ENCODE measurements at places on chromosomes 6 and 20.

GRCh38 chr20:42130810-42131596, 512.8 kb upstream of the CHD6 start:
- no peak for DNase-seq

DNA sequence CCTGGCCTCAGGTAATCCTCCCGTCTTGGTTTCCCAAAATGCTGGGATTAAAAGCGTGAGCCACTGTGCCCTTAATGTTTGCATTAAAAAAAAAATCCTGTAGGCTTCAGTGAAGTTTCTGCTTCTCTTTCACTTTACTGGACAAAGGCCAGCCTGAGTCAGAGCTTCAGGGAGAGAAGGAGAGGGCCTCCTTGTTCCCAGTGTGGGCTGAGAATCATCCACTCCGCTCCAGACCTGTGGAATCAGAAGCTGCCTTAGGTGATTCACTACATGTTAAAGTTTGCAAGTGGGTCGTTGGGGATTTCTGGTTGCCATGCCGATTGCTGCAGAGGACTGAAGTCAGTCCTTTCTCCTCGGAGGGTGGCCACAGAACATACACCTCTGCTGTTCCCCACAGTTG, 113.3 kb upstream of the EEF1E1 start:
- DNase-seq, result no peak

DNA sequence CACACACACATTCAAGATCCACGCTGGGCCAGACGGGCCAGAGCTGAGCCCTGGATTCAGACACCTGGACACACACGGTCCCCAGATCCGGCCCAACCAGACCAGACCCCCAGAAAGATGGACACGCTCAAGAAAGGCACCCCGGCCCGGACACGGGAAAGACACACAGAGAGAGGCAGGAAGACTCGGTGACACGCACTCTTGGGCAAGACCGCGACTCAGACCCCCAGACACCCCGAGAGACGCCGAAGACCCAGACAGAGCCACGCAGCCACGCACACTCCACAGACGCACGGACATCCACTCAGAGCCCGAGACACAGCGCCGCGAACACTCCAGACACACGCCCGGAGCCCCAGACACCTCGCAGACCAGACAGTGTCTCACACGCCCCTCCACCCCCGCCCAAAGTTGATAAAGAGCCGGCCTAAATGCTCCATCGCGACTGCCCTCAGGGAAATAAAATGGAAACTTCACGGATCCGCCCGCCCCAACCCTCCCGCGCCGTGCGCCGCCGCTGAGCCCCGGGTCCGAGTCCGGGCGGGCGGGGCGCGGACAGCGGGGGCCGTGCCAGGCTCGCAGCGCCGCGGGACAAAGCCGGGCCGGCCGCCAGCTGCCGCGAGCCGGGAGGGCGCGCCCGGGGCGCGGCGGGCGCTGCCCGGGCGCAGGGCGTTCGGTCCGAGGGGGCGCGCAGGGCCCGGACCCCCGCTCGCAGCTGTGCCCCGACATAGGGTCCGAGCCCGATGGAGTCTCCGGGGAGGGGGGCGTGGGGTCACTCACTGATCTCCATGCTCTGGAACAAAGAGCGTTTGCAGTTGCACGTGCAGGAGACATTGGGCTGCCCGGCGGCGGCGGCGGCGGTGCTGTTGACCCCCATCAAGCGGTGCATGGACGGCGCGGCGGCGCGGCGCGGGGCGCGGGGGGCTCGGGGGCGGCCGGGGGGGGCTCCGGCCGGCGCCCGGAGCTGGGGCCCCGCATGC, 831 bp downstream of the PMEPA1 start:
- no peak for DNase-seq

GRCh38 chr20:63698739-63699465, 2.5 kb downstream of the TNFRSF6B start:
- peak; percentile 66 for DNase-seq

DNA sequence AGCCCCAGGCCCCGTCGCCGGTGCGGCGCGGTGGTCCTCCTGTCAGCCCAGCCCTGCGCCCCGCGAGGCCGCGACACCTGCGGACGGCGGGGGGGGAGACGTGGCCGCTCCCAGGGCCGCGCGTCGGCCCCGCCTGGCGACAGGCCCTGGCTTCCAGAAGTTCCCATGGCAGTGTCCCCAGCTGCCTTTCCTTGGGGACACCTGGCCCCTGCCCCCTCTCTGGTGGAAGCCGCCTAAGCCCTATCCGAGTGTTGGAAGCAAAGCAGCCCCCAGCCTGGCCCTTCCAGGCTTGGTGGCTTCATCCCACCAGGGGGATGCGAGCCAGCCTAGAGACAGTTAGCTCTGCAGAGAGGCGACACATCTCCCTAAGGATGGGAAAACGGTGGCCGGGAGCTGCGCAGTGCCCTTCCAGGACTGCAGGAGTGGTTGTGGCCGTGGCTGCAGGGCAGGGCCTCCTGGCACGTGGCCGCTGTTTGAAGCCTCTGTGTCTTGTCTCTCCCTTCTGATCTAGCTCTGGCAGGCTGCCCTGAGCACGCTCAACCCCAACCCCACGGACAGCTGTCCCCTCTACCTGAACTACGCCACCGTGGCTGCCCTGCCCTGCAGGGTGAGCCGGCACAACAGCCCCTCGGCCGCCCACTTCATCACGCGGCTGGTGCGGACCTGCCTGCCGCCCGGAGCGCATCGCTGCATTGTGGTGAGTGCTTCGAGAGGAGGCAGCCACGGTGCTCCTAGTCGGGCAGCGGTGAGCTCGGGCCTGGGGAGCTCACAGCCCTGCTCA, 816 bp downstream of the NPEPL1 start:
- DNase-seq, result no peak

GRCh38 chr20:8431538-8432434, 299.7 kb downstream of the PLCB1 start:
- no peak for DNase-seq

DNA sequence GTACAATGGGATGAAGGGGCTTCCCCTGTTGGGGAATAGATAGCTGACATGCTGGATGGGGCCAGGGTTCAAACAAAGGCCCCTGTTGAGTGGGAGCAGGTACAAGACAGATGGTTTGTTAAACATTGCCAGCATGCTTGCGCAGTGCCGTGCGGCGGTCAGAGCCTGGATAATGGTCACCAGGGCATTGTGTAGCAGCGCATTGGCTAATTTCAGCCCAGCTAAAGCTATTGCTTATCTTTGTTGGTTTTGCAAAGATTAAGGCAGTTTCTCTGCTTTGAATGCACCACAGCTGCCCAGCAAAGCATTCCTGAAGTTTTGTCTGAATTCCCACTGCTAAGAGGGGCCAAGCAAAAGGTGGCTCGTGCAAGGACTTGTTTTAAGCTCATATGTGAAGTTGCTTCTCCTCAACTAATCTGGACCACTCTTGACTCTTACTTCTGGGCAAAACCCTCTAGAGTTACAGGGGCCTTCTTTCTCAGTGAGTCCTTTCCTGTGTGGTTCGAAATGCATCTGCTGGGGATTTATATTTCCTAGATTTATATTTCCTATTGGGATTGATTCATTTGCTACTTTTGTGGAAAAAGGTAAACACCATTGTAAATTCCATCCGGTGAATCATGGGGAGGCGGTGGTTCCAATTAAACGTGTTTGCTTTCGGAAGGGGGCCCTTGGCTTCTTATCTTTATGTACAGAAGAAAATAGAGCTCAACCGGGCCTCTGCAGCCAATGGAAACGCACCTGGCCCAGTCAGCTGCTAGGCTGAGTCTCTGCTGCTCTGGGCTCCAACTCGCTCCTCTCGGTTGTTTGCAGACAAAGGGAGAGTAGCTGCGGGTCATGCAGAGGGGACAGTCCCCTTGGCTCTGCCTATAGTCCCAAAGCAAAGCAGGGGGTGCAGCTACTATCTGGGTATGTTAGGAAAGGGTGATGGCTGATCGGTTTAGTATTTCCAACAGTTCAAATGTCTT, 72.1 kb downstream of the FOXA2 start:
- no peak for DNase-seq

- DNase-seq, result no peak
Measured at GRCh38 chr6:106119546-106119945, 33.4 kb downstream of the PRDM1 start.

DNA sequence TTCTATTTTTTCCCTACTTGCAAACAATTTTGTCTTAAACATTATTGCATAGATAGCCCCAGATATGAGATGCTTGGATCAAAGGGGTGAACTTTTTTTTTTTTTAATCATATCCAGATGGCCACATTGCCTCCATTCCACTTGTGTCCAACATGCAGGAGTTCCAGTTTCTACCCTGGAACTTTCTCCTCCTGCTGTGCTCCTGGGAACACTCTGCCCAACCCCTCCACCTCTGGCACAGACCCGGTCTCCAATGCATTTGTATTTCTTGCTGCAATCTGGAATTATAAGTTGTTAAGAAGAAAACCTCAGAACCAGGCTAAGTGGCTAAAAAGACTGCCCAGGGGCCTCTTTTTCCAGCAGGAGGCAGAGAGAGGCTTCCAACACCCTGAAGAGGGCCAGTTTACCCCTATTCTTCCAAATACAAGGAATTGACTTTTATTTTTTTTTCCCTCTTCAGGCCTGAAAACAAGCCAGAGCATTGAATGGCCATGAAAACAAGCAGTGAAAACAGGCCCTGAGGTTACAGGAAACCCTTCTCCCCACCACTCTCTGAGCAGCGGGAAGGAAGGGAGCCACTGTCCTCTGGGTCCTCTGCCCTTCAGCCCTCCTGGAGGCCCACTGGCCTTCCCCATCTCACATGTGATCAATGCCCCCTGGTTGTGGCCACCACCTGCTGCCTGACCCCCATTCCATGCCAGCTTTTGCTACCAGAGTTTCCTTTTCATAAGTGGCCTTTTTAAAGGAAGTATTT, 44.3 kb downstream of the PDYN start:
- DNase-seq, result no peak

- DNase-seq, result peak; percentile 68
Measured at GRCh38 chr6:12266571-12266970, 23.6 kb upstream of the EDN1 start.

- DNase-seq, result no peak
Measured at GRCh38 chr6:71383476-71383875, 94.9 kb downstream of the OGFRL1 start.

- no peak for DNase-seq
Measured at GRCh38 chr6:47254051-47254450, 55.7 kb downstream of the TNFRSF21 start.

- no peak for DNase-seq
Measured at GRCh38 chr6:155123520-155123919, 128.4 kb downstream of the TIAM2 start.

- no peak for DNase-seq
Measured at GRCh38 chr20:49909499-49910339, 5.6 kb downstream of the SPATA2 start.

DNA sequence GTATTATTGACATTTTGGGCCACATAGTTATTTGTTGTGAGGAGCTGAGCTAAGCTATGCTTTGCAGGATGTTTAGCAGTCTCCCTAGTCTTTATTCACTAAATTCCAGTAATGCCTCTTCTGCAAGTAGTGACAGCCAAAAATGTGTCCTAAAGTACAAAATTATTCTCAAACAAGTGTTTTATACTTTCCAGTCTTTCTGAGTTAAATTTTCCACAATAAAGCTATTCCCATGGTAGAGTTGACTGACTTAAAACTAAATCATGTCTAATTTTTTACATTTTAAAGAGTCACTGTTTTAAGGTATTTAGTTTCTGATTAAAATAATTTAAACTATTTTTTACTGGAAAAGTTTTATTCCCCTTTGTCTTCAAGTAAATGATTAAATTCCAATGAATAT, 717.8 kb upstream of the HS3ST5 start:
- DNase-seq, result no peak

- no peak for DNase-seq
Measured at GRCh38 chr6:47153404-47153755, 111.2 kb upstream of the ADGRF1 start.

DNA sequence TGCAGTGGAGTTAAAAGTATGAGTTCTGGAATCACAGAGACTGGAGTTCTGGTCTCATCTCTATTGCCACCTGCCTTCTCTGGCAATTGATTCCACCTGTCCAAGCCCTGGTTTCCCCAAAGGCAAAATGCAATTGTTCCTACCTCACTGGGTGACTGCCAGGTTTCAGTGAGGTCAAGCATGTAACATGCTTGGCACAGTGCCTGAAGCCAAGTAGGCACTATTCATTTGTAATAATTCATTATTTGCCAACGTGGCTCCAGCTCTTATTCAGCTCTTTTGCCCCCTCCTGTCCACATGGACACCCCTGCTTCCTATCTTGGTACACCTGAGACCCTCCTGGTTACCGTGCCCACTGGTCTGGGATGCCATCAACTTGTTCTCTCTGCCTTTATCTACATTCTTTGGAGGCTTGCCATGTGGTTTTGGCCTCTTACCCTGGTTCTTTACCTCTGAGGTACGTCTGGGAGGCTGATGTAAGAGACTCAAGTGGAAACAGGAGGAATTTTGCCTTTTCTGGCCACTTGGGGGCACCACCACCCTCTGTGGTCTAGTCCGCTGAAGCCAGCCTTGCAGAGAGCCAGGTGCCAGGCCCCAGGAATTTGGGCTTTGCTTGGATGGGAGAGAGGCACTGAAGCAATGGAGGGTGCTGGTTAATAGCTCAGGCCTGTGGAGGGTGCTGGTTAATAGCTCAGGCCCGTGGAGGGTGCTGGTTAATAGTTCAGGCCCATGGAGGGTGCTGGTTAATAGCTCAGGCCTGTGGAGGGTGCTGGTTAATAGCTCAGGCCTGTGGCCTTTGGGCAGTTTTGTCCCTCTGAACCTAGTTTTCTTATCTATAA, 1.7 kb downstream of the KCNK15 start:
- DNase-seq, result peak; percentile 56

DNA sequence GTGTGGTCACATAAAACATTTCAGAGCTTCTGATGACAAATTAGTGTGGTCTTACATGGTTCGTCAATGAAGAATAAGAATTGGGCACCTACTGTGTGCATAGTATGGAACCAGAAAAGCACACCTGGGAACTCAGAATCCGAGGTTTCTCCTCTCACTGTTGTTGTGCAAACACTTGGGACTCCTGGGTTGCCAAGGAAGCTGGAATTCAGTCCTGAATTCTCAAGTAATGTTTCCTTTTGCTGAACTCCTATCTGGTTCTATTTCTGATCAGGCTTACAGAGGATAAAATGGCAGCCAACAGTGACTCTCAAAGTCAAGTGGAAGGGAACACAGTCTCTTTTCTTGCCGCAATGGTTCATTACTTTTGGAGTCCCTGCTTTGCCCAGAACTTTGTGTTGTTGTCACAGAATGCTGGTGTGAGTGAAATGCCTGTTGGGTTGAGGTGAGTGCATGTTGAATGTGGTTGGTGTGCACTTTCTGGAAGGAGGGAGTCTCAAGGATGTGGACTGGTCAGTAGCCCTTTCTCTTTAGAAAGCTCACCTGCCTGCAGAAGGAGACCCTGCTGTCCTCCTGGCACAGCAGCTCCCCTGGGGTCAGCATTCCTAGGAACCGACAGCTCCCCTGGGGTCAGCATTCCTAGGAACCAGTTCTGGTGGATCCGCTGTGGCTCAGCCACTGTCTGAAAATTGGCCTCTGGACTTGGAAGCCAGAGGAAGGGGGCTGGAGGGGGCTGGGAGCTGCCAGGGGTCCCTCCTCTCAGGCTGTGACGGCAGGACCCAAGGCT, 1.4 kb downstream of the UNC93A start:
- no peak for DNase-seq

DNA sequence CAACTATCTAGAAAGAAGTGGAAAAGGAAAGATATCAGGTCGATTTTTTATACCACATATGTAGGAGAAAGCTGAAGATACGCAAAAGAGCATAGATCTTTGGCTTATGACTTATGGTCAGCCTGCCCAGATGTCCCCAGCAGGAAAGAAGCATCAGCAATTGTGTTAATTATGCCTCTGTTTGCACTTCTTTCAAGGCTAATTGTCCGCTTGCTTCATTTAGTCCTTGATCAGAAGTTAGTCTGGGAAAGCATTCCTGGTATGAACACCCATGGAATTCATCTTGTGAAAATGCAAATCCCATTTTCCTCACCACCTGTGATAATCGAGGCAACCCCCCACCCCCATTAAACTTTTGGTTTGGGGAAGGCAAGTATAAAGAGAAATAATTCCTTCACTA, 62.8 kb downstream of the ATP9A start:
- no peak for DNase-seq
